NCI-H345 (cell line): ENCODE measurements at places on chromosomes 1 and 21.

GRCh38 chr1:246381452-246381851, 125.6 kb downstream of the SMYD3 start:
- DNase-seq: no peak

DNA sequence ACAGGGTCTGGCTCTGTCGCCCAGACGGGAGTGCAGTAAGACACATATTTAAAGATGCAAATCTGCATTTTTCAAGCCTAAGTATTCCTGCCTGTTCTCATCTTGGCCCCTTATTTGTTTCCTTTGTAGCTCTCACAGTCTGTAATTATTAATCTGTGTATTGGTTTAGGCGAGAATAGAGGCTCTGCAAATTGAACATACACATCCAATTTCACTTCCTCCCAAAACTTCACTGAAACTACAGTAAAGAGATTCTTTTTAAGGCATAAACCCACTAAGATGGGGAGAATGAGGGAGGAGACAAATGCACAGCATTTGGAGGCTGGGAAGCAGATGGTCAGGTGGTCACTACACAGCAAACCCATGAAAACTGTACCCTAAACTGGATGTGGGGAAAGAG, 21.0 kb downstream of the HMGN2 start:
- DNase-seq: no peak

GRCh38 chr1:87902830-87903229, 574.1 kb downstream of the LMO4 start:
- DNase-seq: no peak

- no peak for DNase-seq
These were observed 96.8 kb downstream of the TNR start for GRCh38 chr1:175646439-175647209.
